Fibroblast of lung (primary cell): ENCODE measurements at places on chromosomes 16 and 17. TPM values are rescaled to one million over a fixed set of nuclear protein-coding genes. Genes with fewer than 3 reads are reported as not detected.

The KRTAP4-4 gene
- total RNA-seq, result not detected in 2 replicates

DNA sequence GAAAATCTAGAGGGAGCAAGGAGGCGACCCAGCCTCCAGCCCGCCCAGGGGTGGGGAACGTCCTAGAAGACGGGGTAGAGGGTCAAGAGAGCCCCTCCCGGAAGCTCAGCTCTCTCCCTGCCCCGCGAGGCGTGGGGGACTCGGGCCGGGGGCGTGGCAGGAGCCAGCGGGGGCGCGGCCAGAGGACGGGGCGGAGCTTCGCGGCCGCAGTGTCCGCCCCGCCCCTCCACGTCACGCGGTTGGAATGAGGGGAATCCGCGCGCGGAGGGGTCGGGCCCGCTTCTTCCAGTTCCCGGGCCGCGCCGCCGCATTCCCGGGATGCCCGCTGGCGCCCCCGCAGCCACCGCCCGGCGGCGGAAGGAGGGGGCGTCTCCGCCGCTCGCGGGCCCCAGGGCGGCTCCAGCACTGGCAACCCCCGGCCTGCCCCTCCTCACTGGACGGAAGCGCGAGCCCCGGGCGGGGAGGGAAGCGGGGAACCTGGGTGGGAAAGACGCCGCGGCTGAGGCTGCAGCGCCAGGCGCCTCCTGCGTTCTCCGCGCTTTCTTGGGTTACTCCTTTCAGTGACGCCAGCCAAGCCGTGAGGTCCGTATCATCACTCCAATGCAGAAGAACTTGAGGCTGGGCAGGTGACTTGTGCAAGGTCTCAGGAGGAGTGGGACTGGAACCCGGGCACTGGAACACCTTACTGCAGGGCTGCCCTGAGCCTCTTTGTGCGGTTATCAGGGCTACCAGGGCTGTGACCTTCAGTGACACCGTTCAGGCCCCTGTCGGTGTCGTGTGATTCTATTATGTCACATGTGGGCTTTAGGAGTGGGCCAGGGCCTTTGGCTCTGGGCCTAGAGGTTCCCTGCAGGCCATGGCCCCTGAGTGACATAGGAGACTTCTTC, 4.3 kb downstream of the MYO1C start:
- peak; percentile 84 for DNase-seq
- peak overlapping the region; percentile 87 for H3K27ac ChIP-seq
- H3K27me3 ChIP-seq, result no peaks in the 10 kb centered on the region
- peak overlapping the region; percentile 26 for H3K4me3 ChIP-seq
- peaks cover 17% of the 10 kb centered on the region for H3K4me1 ChIP-seq

- no peak overlapping the region for H3K4me3 ChIP-seq
- H3K27ac ChIP-seq, result no peak overlapping the region
- H3K4me1 ChIP-seq, result peaks cover 3% of the 10 kb centered on the region
- no peak for DNase-seq
Observed at GRCh38 chr16:50311891-50312501, 45.6 kb downstream of the ADCY7 start.

The NEUROD2 gene
- total RNA-seq, result not detected in 2 replicates

- no peaks in the 10 kb centered on the region for H3K27me3 ChIP-seq
- no peaks in the 10 kb centered on the region for H3K4me1 ChIP-seq
- H3K36me3 ChIP-seq, result no peaks in the 10 kb centered on the region
- no peak overlapping the region for H3K4me3 ChIP-seq
Observed at GRCh38 chr17:16873174-16874035, 98.5 kb downstream of the TNFRSF13B start.

The FCSK gene
- 11.8 and 13.5 TPM in 2 replicates for total RNA-seq

DNA sequence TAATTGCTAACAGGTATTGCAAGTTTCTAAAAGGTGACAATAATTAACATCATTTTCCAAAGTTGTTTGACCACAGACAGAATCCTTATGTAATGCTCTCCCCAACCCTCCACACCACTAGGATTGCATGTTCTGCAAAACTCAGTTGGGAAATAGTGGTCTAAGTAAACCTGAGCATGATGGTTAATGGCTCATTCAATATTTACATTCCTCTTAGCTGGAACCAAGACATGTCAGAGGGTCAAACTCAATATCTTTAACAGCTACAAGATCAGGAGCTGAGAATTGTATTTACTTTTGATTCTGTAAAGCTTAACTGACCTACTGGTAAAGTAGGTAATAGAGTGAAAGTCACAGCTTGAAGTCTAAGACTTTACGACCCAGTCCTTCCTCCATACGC, 10.2 kb downstream of the MFSD6L start:
- DNase-seq, result no peak
- H3K4me1 ChIP-seq, result no peaks in the 10 kb centered on the region
- no peak overlapping the region for H3K27ac ChIP-seq
- H3K36me3 ChIP-seq, result no peaks in the 10 kb centered on the region
- H3K27me3 ChIP-seq, result no peaks in the 10 kb centered on the region

The KRTAP9-4 gene
- not detected in 2 replicates for total RNA-seq

The IGF2BP1 gene
- total RNA-seq, result under 0.01 TPM in 2 replicates

- H3K27ac ChIP-seq, result no peak overlapping the region
- DNase-seq, result no peak
- H3K27me3 ChIP-seq, result peaks cover 9% of the 10 kb centered on the region
- H3K36me3 ChIP-seq, result no peaks in the 10 kb centered on the region
- no peaks in the 10 kb centered on the region for H3K4me1 ChIP-seq
Observed at GRCh38 chr16:68382296-68382718, 66.0 kb downstream of the SMPD3 start.

- no peak overlapping the region for H3K27ac ChIP-seq
- H3K27me3 ChIP-seq, result no peaks in the 10 kb centered on the region
- no peaks in the 10 kb centered on the region for H3K4me1 ChIP-seq
- no peak for DNase-seq
- no peak overlapping the region for H3K4me3 ChIP-seq
Observed at GRCh38 chr17:73906896-73907870, 262.9 kb upstream of the SDK2 start.

DNA sequence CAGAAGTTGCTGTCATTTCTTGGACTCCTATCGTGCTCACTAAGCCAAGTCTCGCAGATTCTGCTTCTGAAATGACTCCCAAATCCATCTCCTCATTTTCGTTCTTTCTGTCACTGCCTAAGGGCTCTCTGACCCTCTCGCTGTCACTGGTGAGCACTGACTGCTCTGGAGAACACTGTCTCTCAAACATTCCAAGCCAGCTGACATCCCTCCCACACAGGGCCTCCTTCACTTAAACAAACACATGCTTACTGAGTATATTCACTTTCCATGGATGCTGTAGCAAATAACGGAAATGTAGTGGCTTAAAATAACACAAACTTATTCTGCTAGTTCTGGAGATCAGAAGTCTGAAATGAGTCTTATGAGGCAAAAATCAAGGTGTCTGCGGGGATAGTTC, 18.8 kb downstream of the CACNG1 start:
- no peak overlapping the region for H3K4me3 ChIP-seq
- H3K27ac ChIP-seq, result no peak overlapping the region
- no peak for DNase-seq
- H3K27me3 ChIP-seq, result no peaks in the 10 kb centered on the region

The ZNF821 gene
- 3.3 and 5.9 TPM in 2 replicates for total RNA-seq

GRCh38 chr17:30519707-30520106, 42.5 kb downstream of the GOSR1 start:
- H3K4me3 ChIP-seq, result no peak overlapping the region
- H3K27ac ChIP-seq, result peak overlapping the region; percentile 92
- H3K36me3 ChIP-seq, result peaks cover 4% of the 10 kb centered on the region
- peak; percentile 87 for DNase-seq

The LRRC75A gene
- 2.1 and 3.1 TPM in 2 replicates for total RNA-seq

- H3K36me3 ChIP-seq, result peaks cover 7% of the 10 kb centered on the region
- DNase-seq, result no peak
- peak overlapping the region; percentile 16 for H3K27ac ChIP-seq
- no peaks in the 10 kb centered on the region for H3K4me1 ChIP-seq
Observed at GRCh38 chr17:21204935-21205334, 9.0 kb downstream of the TMEM11 start.

GRCh38 chr16:64481497-64481896, 640.4 kb downstream of the CDH11 start:
- DNase-seq, result no peak
- H3K27ac ChIP-seq, result no peak overlapping the region
- no peaks in the 10 kb centered on the region for H3K27me3 ChIP-seq
- H3K36me3 ChIP-seq, result no peaks in the 10 kb centered on the region
- no peaks in the 10 kb centered on the region for H3K4me1 ChIP-seq

- peaks cover 29% of the 10 kb centered on the region for H3K4me1 ChIP-seq
- no peak overlapping the region for H3K4me3 ChIP-seq
- no peaks in the 10 kb centered on the region for H3K27me3 ChIP-seq
- DNase-seq, result no peak
- no peak overlapping the region for H3K27ac ChIP-seq
Observed at GRCh38 chr17:17107281-17107680, 65.0 kb downstream of the MPRIP start.

GRCh38 chr16:24668481-24669061, 60.9 kb upstream of the TNRC6A start:
- H3K4me3 ChIP-seq, result no peak overlapping the region
- peaks cover 15% of the 10 kb centered on the region for H3K4me1 ChIP-seq
- peak overlapping the region; percentile 74 for H3K27ac ChIP-seq
- H3K36me3 ChIP-seq, result no peaks in the 10 kb centered on the region

GRCh38 chr16:86566966-86567700, 504 bp downstream of the FOXC2 start:
- H3K4me1 ChIP-seq, result peaks cover 7% of the 10 kb centered on the region
- no peaks in the 10 kb centered on the region for H3K27me3 ChIP-seq
- peak; percentile 75 for DNase-seq
- peak overlapping the region; percentile 67 for H3K27ac ChIP-seq
- H3K36me3 ChIP-seq, result peaks cover 4% of the 10 kb centered on the region

GRCh38 chr17:14753383-14753782, 452.5 kb downstream of the HS3ST3B1 start:
- H3K27ac ChIP-seq, result no peak overlapping the region
- no peaks in the 10 kb centered on the region for H3K27me3 ChIP-seq
- H3K4me1 ChIP-seq, result no peaks in the 10 kb centered on the region
- DNase-seq, result no peak
- no peaks in the 10 kb centered on the region for H3K36me3 ChIP-seq

The SLFN5 gene
- 101 and 170 TPM in 2 replicates for total RNA-seq

The KRTAP3-3 gene
- total RNA-seq, result not detected in 2 replicates

DNA sequence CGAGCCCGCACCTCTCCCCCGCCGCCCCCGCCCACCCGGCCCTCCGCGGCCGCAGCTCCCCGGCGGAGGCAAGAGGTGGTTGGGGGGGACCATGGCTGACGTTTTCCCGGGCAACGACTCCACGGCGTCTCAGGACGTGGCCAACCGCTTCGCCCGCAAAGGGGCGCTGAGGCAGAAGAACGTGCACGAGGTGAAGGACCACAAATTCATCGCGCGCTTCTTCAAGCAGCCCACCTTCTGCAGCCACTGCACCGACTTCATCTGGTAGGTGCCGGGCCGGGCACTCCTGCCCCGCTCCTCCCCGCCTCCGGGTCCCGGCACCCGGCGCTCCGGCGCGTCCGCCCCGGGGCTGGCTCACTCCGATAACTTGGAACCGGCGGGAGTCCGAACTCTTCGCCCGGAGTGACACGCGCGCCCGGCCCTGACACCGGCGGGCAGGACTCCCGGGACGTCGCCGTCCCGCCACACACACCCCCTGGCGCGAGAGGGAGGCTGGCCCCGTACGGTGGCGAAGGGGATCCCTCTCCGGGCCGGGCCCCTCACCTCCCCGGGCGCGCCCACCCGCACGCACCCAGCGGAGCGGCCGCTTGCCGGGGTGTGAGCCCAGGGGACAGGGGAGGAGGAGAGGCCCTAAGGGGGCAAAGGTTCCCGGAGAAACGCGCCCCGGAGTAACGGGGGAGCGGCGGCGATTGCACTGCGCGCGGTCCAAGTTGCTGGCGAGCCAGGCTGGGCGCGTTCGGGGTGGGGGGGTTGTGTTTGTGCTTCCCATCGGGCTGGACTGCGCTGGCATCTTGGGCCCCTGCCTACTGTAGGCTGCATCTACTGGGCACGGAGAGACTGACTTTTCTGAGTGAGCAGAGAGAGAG, 581 bp downstream of the PRKCA start:
- peaks cover 2% of the 10 kb centered on the region for H3K4me1 ChIP-seq
- peak; percentile 63 for DNase-seq
- peak overlapping the region; percentile 73 for H3K27ac ChIP-seq
- peak overlapping the region; percentile 86 for H3K4me3 ChIP-seq
- H3K27me3 ChIP-seq, result no peaks in the 10 kb centered on the region

The MYL11 gene
- not detected in 2 replicates for total RNA-seq

DNA sequence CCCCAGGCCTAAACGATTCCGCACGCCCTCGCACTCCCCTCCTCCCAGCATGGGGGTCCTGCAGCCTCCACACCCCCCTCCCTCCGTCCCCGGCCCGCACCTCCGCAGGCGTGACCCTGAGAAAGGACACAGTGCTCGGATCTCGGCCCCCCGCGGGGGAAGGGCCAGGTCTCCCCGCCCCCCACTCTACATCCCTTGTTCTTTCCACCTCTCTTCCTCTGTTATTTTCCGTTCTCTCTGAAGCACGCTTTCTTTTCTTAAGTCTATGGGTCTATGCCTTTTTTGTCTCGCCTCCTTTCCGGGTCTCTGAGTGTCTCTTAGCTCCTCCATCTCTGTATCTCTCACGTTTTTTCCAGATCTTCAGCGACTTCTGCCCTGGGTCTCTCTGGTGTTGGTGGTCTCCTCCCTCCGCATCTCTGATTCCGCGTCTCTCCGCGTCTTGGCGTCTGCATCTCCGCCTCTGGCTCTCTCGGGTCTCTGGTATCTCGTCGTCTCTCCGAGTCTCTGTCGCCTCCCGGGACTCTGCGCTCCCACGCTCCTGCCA, 2.1 kb upstream of the HES7 start:
- peaks cover 5% of the 10 kb centered on the region for H3K4me1 ChIP-seq
- H3K4me3 ChIP-seq, result peak overlapping the region; percentile 77
- no peak for DNase-seq
- no peaks in the 10 kb centered on the region for H3K36me3 ChIP-seq
- no peaks in the 10 kb centered on the region for H3K27me3 ChIP-seq

GRCh38 chr16:56944954-56945839, 13.3 kb downstream of the HERPUD1 start:
- H3K4me1 ChIP-seq, result peaks cover 9% of the 10 kb centered on the region
- H3K27me3 ChIP-seq, result no peaks in the 10 kb centered on the region
- no peak overlapping the region for H3K27ac ChIP-seq
- peaks cover 31% of the 10 kb centered on the region for H3K36me3 ChIP-seq
- DNase-seq, result no peak

The PRCD gene
- 4.1 and 4.3 TPM in 2 replicates for total RNA-seq

The CA7 gene
- total RNA-seq, result not detected in 2 replicates

GRCh38 chr17:16506188-16506587, 14.2 kb upstream of the LRRC75A start:
- H3K27ac ChIP-seq, result no peak overlapping the region
- H3K36me3 ChIP-seq, result no peaks in the 10 kb centered on the region
- no peak for DNase-seq

GRCh38 chr17:81192386-81193050, 26.5 kb upstream of the AATK start:
- no peaks in the 10 kb centered on the region for H3K36me3 ChIP-seq
- H3K4me3 ChIP-seq, result no peak overlapping the region
- DNase-seq, result no peak
- no peaks in the 10 kb centered on the region for H3K27me3 ChIP-seq
- H3K27ac ChIP-seq, result no peak overlapping the region

DNA sequence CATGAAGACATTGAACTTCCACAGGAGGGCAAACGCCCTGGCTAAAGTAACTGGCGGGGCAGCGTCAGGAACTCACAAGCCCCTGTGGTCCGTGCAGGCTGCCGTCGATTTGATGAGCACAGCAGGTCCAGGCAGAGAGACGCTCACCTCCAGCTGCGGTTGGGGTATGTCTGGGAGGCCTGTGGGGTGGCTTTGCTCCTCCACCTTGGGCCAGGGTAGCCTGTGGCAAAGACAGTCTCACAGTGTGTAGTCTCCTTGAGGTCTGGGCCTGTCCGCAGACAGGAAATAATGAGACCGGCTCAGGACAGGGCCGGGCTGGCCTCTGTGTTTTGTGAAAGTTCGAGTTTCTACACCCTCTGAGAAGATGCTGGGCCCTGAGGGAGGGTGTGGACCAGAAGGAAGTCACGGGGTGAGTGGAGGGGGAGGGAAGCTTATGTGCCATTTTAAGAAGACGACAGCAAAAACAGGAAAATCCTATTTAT, 103.3 kb downstream of the METRNL start:
- DNase-seq, result no peak
- no peak overlapping the region for H3K27ac ChIP-seq
- H3K4me1 ChIP-seq, result no peaks in the 10 kb centered on the region
- H3K27me3 ChIP-seq, result peaks cover 11% of the 10 kb centered on the region
- H3K4me3 ChIP-seq, result no peak overlapping the region
